Activated CD4-positive, alpha-beta T cell treated with anti-CD3 and anti-CD28 coated beads, Interleukin-2, Interleukin-4, amounts not matched to agents 100 ng/mL and 50 ng/mL, durations not matched to agents 16 hours and 8 hours (primary cell): ENCODE measurements at places on chromosomes 3 and 15.

- peak; percentile 66 for DNase-seq
Observed at GRCh38 chr3:40584625-40585189, 59.9 kb downstream of the ZNF621 start.

DNA sequence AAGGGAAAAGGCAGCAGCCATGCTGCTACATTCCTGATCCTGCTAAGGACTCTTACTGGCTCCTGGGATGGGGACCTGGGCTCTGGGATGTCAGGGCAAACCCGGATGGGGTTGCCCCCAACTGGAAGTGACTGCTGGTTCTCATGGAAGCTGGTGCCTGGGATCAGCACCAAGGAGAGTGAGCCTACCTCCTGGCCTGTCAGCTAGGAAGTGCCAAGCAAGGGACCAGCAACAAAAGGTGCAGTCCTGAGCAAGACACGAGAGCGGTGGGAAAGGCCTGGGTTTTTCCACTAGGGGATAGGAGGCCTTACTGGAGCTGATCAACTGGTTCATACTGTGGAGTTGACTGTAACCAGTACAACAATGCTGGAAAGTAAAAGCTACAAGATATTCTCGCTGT, 47.9 kb upstream of the SYNM start:
- no peak for DNase-seq

DNA sequence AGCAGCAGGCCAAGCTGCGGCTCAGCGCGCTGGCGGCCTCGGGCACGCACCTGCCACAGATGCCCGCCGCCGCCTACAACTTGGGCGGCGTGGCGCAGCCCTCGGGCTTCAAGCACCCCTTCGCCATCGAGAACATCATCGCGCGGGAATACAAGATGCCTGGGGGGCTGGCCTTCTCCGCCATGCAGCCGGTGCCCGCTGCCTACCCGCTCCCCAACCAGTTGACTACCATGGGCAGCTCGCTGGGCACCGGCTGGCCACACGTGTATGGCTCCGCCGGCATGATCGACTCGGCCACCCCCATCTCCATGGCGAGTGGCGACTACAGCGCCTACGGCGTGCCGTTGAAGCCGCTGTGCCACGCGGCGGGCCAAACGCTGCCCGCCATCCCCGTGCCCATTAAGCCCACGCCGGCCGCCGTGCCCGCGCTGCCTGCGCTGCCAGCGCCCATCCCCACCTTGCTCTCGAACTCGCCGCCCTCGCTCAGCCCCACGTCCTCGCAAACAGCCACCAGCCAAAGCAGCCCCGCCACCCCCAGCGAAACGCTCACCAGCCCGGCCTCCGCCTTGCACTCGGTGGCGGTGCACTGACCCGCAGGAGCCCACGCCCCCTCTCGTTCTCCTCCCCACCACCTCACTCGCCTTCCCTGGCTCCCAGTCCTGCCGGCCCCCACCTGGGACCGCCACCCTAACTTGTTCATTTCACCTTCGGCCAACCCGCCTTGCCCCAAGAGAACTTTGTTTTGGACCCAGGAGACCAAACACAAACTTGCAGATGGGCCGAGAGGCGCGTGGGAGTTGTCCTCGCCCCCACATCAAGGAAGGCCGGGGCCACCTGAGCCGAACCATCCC, 1.5 kb downstream of the FOXB1 start:
- DNase-seq: no peak

- DNase-seq: no peak
Observed at GRCh38 chr3:71305231-71306206, 278.0 kb downstream of the FOXP1 start.

DNA sequence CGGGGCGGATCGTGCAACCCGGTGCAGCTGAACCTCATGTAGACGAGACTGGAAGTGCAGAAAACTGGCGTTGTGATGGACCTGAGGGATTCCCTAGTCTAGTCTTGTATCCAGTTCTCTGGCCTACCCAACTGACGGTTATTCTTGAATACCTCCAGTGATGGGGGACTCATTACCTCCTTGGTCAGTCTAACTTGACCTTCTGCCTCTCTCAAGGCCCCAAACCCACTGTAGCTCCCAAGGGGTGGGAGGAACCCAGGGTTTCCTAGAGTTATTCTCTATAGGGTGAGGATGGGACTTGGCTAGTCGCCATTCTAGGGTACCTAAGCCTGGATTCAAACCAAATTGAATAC, 11.4 kb downstream of the PAK6 start:
- no peak for DNase-seq

DNA sequence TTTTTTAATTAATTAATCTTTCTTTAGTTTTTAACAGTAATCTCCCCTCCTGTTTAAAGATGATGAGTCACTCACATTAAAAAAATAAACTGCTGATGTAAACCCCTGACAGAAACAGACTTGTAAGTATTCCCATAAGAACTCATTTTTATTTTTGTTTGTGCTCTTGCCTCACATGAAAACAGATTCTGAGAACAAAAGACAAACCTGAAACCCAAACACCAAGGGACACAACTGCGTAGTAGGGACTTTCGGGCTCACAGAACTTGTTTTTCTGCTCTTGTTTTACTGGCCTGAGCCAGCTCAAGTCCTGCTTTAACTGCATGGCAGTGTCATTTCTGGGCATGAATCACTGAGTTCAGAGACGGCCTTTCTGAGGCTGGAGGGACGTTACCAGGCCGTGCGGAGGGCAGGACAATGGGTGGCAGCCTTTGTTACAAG, 600.8 kb downstream of the FOXP1 start:
- peak; percentile 31 for DNase-seq

- no peak for DNase-seq
Observed at GRCh38 chr3:169085827-169086226, 577.7 kb downstream of the MECOM start.

DNA sequence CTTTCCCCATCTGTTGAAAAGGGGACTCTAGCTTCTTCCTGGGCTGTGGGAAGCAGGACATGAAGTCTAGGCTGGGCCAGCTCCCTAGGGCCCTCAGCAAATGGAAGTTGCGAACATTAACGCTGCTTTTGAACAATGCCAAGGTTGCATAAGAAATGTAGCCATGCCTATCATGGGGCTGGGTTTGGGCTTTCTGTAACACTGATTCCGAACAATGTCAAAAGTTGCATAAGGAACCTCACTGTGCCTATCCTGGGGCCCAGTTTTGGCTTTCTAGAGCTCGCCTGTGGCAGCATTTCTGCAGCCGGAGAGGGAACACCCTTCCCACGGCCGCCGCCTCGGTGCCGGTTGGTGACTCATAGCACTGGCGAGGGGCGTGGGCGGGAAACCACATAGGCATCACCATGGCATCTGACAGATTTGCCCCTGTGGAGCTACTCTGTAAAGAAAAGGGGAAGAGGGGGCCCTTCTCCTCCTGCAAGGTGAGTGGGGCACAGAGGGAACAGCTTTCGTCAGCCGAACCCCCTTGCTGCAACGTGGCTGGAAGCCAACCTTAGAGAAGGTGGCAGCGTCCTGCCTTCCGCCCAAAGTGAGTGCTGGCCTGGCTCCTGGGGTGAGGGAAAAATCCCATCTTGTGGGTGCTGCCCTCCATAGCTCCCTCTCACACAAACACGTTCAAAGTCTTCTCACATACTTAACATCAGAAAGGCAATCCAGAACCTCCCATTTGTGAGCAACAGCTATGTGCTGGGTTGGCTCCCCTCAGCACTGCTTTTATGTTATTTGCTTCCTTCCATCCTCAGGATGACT, 46.6 kb upstream of the ATP2B2 start:
- DNase-seq: peak; percentile 85

- no peak for DNase-seq
Observed at GRCh38 chr15:58039079-58040035, 26.2 kb downstream of the ALDH1A2 start.

DNA sequence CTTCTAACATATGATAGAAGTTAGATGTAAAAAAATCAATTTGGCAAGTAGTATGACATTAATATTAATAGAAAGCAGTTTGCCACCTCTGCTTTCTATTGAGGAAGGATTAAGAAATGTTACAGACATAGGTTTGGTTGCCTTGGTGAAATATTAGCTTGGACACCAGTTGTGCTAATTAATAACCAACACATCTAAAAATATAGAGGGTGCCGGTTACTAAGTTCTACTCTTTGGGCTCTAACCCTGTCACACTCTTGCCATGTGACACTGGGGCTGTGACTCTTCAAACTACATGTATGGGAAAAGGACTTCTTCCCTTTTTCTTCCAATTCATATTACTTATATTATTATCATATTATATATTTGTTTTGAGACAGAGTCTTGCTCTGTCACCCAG, 64.4 kb downstream of the TRIM71 start:
- no peak for DNase-seq

DNA sequence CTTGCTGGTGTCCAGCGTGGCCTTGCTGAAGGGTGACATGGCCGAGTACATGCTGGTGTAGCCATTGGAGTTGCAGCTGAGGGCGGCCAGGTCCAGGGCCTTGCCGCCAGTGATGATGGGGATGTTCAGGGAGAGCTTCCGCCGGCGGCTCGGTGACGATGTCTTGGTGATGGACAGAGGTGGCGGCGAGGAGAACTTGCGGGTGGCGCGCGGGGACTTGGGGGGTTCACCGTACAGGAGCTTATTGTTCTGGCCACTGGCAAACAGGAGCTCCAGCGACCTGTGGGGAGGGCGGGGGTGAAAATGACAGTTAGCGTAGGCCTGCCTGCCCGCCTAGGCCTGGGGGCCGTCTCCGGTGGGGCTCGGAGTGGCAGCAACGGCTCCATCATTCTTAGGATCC, 59.0 kb upstream of the CTSH start:
- DNase-seq: no peak

DNA sequence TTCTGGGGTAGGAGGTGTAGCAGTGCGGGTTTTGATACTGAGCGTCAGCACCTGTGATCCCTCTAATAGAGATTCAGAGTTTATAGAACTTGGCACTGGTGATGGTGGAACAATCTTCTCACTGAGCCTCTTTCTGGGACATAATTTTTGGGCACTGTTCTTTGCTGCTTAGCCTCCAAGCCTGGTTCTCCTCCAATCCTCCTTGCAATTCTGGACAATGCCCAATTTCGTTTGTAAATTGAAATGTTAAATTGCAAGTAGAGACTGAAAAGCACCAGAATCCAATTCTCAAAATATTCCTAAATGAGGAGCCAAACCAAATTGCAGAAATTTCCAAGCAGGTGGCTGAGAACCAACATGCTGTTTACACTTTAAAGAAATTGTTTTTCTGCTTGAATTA, 149.8 kb upstream of the ABI3BP start:
- DNase-seq: no peak

- peak; percentile 50 for DNase-seq
Observed at GRCh38 chr3:122577409-122578031, at the start of gene PARP15. Gene PARP15 (plus strand): TSS chr3:122577650. CDS start chr3:122577668, 18 bp downstream.

GRCh38 chr3:187976365-187976900, 177.5 kb upstream of the LPP start:
- DNase-seq: peak; percentile 42

GRCh38 chr15:60917461-60918145, 311.5 kb downstream of the RORA start:
- no peak for DNase-seq

GRCh38 chr15:68387381-68388143, 44.4 kb downstream of the ITGA11 start:
- DNase-seq: no peak

DNA sequence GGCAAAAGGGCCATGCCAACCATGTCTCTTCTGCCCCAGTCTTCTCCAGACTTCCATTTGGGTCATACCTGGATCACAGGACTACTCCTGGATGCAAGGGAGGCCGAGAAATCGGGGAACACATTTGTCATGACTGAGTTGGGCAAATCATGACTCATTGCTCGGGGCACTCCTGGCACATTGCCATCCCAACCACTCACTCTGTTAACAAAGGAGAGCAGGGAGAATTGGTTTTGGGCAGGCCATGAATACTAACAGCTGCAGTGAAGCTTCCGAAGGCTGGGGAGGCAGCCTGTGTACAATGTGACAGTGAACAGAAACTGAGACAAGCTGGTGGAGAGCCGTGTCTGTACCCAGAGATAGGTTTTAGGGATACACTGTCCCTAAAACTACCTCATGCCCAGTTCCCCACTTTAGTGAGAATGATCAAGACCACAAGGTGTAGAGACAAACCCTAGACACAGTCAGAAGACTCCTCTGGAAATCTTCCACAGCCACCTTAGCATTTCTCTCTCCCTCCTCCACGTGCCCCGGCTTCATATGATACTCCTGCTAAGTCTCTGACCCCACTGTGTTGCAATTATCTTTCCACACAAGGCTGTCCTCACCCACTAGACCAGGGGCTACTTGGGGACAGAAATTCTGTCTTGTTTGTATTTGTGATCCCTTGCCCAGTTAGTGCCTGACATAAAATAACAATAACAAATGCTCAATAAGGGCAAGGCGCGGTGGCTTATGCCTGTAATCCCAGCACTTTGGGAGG, 10.5 kb upstream of the BUB1B start:
- no peak for DNase-seq

DNA sequence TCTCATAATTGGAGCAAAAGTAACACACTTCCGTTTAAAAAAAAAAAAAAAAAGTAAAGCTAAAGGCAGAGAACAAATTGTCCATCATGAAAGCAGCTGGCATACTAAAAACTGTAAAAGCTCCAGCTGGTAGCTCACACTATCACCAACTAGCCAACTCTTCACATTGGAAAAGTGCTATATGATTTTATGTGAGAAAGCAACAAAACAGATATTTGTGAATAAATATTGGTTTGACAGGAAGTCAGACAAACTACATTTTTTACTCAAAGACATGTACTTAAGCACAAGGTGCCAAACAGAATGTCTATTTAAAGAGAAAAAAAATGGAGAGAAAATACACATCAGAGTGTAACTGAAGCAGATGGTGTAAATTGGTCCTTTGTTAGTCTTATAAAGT, 231.2 kb upstream of the CADM2 start:
- no peak for DNase-seq

DNA sequence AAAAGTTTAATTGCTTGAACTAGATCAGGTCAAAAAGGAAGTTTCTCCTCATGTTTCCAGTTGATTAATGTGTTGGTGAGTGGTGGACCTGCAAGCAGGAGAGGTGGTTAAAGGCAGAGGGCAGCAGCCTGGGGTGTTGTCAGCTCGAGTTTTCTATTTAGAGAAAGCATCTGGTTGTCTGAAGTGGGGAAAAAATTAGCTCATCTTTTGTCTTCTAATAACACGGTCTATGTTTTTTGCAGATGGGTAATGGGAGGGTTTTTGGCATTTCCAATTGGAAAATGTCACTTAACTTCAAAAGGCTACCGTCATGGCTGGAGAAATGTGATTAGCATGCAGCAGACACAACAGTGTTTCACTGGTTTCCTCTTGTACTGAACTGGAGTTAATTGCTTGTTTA, 122.6 kb downstream of the ITPR1 start:
- no peak for DNase-seq

- DNase-seq: no peak
Observed at GRCh38 chr15:83275412-83275811, 9.1 kb downstream of the BNC1 start.

- DNase-seq: no peak
Observed at GRCh38 chr15:52642386-52643361, 36.5 kb downstream of the ATOSA start.

DNA sequence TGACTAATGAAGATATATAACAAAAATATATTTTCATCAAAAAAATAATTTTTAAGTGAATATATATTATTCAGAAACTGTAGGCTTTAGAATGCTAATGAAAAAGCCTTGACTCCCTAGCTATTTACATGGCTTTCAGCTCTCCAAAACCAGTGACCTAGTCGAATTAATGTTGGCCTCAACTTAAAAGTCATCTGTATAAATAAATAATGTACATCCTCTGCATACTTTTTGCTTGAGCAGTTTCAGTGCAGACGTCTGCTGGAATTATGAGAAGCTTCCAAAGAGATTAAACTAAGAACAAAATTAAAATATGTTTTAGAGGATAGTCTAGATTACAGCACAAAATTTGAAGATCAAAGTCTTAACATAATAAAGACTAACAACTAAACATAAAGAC, 520.4 kb upstream of the ALCAM start:
- no peak for DNase-seq

- DNase-seq: no peak
Observed at GRCh38 chr3:189953551-189953950, 167.1 kb downstream of the P3H2 start.
